ENCODE measurements at places on chromosomes 11 and 22.

- no peak for DNase-seq
These were observed 545.1 kb downstream of the BRD1 start for GRCh38 chr22:49282596-49282995.

DNA sequence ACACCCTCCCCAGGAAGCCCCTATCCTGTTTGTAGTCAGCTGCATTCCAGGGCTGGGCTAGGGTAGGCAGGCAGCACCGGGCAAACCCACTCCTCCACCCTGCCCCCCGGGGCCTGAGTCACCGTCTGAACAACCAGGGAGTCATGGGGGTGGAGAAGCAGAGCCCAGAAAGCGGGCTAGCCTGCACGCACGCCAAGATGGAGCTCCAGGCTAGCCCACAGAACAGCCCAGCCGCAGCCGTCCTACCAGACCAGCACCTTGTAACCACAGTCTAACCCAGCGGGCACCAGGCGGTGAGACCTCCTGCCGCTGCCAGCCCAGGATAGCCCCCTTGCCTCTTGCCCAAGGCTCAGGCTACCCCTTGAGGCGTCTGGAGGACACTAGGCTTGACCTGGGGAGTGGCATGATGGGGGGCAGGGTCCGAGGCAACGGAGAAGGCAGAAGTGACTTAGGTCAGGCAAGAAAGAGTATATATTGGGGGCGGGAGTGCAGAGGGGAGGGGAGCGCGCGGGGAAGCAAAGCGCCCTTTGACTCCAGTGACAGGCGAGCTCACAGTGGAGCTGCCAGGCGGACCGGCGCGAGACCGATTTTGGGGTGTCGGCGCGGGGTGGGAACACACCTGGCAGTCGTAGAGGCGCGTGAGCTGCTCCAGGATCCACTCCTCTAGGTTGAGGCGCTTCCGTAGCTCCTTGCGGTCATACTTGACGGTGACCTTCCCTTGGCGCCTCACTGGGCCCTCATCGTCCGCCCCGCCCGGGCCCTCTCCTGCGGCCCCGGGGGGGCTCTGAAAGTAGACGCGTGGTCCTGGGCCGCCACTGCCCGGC, 734 bp downstream of the PPP1R14B start:
- DNase-seq: peak; percentile 91

GRCh38 chr11:121767433-121767832, 314.7 kb upstream of the SORL1-AS1 start:
- DNase-seq: no peak

GRCh38 chr11:27795955-27796861, 96.0 kb upstream of the BDNF start:
- no peak for DNase-seq

- no peak for DNase-seq
These were observed 185.2 kb downstream of the TBC1D22A start for GRCh38 chr22:46947516-46948257.

- no peak for DNase-seq
These were observed 84.5 kb downstream of the TRAF6 start for GRCh38 chr11:36425561-36426081.

GRCh38 chr11:40434926-40435325, 1024.5 kb downstream of the LRRC4C start:
- no peak for DNase-seq

GRCh38 chr11:67356864-67357561, 3.7 kb upstream of the POLD4 start:
- peak; percentile 72 for DNase-seq

GRCh38 chr11:75107187-75107586, 10.5 kb upstream of the OR2AT4 start:
- DNase-seq: no peak

GRCh38 chr22:36467946-36468345, 13.5 kb downstream of the TXN2 start:
- no peak for DNase-seq

DNA sequence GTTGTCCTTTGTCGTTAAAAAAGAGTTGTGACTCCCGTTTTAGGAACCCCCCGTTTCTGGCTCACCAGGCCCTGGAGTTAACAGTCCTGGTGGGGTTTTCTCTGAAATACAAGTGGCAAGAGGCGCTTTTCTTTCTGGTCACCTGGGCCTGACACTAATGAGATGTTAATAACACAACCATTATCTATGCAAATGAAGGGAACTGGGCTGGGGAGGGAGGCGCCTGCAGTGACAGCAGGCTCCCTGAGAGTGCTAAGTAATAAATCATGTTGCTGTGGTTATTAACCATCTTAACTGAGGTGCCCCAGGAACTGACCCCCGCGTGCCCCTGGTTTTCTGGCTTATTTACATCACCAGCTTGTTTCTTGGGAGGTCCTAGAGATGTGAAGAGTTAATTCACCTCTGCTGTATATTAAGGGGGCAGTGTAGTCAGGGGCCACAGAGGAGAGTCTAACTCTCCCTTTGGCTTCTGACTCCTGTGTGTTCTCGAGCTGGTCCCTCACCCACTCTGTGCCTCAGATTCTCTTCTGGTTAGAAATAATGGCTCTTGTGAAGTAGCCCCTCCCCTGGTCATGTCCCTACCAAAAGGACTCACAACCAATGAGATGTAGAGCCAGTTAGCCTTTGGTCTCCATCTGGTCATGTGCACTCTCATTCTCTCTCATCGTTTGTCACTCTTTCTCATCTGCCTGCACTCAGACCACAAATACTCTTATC, 276.6 kb upstream of the CADM1 start:
- no peak for DNase-seq

DNA sequence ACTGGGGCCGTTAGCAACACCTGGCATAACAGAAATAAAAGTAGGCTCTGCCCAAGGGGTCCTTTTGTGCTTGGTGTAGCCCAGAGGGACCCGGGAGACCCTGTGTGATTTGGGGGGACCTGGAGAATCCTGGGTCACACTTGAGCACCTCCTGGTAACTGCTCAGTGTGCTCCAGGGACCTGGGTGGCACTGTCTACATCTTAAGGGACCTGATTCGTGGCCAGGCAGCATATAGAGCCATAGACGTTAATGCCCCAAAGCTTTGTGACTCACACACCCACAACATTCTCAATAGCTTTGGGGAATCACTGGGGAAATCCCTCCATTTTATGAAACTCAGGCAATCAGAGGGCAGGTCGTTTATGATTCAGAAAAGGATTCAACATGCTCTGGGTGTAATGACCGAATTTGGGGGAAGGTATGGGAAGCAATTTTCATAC, 3.6 kb upstream of the IGF2 start:
- no peak for DNase-seq

DNA sequence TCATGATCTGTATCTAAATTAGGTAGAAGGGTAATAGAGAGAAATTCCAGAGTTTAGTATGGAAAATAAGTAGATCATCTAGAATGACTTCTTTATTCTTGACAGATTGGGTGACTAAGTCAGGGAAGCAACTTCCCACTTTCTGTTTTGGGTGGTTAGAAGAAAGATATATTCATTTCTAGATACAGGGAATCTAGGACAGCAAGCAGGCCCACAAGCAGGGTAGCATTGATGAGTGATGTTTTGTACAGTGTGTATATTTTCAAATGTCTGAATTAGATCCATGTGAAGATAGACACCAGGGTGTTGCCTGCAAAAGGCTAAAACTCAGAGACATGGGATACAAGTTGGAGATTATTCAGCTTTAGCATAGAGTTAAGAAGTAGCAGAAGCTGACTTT, 674.4 kb downstream of the CNTN5 start:
- no peak for DNase-seq

- DNase-seq: no peak
These were observed 5.8 kb upstream of the SYNGR1 start for GRCh38 chr22:39344046-39344390.

- DNase-seq: no peak
These were observed 27.2 kb upstream of the KCNQ1OT1 start for GRCh38 chr11:2726964-2727363.

DNA sequence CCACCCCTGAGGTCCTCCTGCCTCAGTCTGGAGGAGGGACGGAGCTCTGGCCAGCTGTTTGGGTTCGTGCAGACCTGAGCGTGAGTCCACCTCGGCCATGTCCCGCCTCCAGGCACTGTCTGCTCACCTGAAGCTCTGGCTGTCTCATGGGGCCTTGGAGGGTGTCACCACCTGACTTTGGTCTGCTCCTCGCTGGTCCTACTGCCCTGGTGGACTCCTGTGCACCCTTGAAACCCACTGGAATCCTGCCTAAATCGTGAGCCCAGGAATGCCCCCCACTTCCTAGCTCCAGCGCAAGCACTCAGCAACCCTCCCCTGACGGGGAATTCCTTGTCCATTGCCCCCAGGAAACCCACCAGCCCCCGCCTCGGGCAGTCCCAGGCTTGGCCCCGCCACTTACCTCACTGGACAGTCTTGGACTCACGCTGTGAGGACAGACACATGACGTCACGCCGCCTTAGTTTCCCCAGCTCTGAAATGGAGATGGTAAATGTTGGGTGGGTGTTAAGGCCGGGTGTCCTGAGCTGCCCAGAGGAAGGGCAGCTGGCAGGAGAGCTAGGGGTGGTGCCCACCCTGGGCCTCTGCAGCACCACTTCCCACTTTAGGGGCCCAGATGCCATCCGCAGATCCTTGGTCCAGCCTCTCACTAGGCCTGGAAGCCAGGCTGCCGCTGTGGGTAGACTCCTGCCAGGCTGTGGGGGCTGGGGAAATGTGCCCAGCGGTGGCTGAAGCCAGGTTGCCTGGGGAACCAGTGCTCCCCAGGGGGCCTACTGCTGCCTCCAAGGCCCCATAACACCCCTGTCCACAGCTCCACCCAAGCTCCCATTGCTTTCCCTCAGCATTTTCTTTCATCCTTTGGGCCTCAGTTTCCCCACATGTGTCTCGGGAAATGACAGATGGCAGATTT, 18.2 kb upstream of the TBX1 start:
- DNase-seq: no peak

GRCh38 chr11:8296038-8296649, 32.5 kb upstream of the LMO1 start:
- DNase-seq: no peak

DNA sequence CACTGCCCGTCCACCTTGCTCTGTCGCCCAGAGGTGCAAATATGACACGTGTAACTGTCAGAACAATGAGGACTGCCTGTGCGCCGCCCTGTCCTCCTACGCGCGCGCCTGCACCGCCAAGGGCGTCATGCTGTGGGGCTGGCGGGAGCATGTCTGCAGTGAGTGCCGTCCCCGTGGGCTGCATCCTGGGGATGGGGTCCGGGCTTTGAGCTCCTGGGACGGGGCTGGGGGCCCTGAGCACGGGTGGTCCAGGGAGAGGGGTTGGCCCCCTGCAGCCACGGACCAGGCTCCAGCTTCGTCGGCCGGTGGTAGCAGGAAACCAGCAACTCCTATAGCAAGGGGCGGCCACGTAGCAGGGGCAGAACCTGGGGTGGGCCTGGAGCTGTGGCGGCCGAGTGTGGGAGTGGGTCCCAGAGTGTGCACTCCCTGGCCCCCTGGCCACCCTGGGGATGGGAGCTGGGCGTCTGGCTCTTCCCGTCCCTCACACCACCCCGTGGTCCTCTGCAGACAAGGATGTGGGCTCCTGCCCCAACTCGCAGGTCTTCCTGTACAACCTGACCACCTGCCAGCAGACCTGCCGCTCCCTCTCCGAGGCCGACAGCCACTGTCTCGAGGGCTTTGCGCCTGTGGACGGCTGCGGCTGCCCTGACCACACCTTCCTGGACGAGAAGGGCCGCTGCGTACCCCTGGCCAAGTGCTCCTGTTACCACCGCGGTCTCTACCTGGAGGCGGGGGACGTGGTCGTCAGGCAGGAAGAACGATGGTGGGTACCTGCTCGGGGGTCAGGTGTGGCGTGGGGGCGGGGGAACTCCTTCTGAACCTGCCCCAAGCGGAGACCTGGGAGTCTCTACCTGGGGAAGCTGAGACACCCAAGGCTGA, 10.1 kb downstream of the MUC2 start:
- DNase-seq: no peak

GRCh38 chr11:47989779-47990178, 9.4 kb downstream of the PTPRJ start:
- DNase-seq: no peak

DNA sequence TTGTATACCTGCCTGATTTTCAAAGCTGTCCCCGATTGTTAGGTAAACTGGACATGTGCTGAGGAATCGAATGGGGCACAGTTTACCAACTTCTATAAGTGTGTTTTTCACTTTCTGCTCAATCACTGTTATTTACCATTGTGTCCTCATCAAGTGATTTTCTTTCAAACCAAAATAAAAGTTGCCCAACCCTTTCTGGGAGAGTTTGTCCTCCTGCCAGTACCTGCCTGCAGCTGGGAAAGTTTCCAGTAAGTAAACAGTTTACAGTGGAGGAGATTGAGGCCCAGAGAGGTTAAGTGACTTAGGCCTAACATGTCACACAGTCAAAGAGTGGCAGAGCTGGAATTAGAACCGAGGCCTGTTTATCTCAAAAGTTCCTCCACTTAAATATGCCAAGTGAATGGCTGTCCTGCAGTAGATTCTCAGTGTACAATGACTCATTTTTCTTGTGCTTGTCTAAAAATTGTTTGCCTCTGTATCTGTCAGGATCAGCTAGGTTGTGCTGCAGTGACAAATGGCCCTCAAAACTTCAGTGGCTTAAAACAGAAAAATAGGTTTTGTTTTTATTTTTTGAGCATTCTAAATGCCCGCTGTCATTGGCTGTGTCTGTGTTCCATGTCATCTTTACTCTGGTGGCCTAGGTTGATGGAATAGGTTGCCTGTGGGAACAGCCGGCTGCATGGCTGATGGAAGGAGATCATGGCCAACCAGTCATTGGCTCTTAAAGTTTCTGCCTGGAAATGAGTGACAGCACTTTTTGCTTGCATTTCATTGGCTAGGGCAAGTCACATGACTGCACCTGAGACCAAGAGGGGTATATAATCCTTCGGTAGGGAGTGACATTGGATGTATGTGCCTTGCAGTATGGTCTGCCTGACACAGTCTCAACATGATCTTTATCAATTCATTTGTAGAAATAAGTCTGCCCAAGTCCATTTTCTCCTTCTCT, 61.8 kb upstream of the CRYBB3 start:
- DNase-seq: no peak

GRCh38 chr22:30882974-30883533, 85.5 kb downstream of the MORC2 start:
- no peak for DNase-seq

DNA sequence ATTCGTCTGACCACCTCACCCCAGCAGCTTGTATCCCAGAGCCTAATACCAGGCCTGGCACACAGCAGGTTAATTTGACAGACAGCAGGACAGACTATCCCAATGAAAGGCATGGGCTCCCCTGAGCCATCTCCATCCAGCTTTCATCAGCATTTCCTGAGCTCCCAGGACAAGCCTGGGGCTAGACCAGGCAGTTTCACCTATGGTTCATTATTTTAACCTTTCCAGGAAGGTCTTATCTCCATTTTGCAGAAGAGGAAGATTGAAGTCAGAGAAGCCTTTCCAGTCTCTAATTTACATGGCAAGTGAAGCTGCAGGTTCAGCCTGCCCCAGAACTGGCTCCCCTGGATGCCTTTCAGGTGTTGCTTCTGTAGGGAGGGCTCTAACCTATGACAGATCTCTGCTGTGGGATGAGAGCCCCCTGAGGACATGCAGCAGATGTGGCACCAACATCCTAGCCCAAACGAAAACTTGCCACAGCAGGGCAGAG, 17.0 kb downstream of the ARRB1 start:
- no peak for DNase-seq

- no peak for DNase-seq
These were observed 20.8 kb upstream of the LINC01488 start for GRCh38 chr11:69460540-69461257.
